Regular cardiac myocyte (primary cell): ENCODE measurements at places on chromosomes 11 and 22. TPM values are rescaled to one million over a fixed set of nuclear protein-coding genes. Genes with fewer than 3 reads are reported as not detected.

CFAP300 gene
- total RNA-seq = 8.7 and 9.4 TPM in 2 replicates

LINC01488 gene
- under 0.01 TPM in 1 of 2 replicates, not detected in the other for total RNA-seq

SELENOH gene
- 77.0 and 77.5 TPM in 2 replicates for total RNA-seq

UBQLN3 gene
- not detected in 2 replicates for total RNA-seq

TRIM49 gene
- total RNA-seq = not detected in 2 replicates

GSTT2 gene
- total RNA-seq = 0.56 TPM in 1 of 2 replicates, not detected in the other

TMEM121B gene
- total RNA-seq = under 0.01 TPM in 2 replicates

OR52A1 gene
- total RNA-seq = not detected in 2 replicates

GTPBP1 gene
- 27.2 and 28.5 TPM in 2 replicates for total RNA-seq

SCGB2A2 gene
- not detected in 2 replicates for total RNA-seq

C11orf58 gene
- 242 and 310 TPM in 2 replicates for total RNA-seq

ESAM gene
- total RNA-seq = 2.5 and 7.1 TPM in 2 replicates

RCOR2 gene
- total RNA-seq = 1.3 and 1.7 TPM in 2 replicates
